ENCODE measurements at places on chromosomes 11 and 22.

GRCh38 chr22:28444659-28445058 is 235.0 kb downstream of the TTC28 start:
- peak; percentile 23 for DNase-seq

DNA sequence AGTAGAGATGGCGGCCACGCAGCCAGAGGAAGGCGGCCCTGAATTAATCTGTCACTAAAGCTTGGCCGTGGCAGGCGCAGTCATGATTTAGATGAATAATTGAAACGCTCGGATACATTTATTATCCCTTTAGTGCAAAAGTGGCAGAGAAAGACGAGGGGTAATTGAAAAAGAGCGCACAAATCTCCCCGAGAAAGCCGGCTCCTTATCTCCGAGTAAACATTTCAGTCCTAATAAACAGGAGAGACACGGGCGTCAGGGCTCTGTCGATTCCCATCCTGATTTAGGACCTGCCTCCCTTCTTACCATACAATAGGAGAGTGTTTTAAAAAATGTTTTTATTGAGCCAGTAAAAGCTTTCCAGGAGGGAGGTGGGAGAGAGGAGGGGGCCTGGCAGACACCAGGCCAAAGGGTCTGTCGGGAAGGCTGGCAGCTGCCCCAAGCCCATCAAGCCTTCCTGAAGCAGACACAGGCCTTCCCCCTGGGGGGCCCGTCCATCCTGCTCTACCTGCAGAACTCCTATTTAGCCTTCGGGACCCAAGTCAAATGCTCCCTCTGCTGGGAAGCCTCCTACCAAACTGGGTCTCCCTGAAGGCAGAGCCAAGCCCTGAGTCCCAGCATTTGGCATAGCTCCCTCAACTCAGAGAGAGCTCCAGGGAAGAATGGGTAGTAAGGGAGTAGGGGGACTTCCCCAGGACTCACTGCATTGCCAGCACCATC is 22.8 kb downstream of the OTUB1 start:
- DNase-seq: no peak

GRCh38 chr22:37000676-37001534 is 18.3 kb downstream of the TST start:
- no peak for DNase-seq

GRCh38 chr11:86220653-86221052 is 23.9 kb upstream of the EED start:
- DNase-seq: no peak

GRCh38 chr11:81222491-81222890 is 1511.2 kb downstream of the FAM181B start:
- no peak for DNase-seq

DNA sequence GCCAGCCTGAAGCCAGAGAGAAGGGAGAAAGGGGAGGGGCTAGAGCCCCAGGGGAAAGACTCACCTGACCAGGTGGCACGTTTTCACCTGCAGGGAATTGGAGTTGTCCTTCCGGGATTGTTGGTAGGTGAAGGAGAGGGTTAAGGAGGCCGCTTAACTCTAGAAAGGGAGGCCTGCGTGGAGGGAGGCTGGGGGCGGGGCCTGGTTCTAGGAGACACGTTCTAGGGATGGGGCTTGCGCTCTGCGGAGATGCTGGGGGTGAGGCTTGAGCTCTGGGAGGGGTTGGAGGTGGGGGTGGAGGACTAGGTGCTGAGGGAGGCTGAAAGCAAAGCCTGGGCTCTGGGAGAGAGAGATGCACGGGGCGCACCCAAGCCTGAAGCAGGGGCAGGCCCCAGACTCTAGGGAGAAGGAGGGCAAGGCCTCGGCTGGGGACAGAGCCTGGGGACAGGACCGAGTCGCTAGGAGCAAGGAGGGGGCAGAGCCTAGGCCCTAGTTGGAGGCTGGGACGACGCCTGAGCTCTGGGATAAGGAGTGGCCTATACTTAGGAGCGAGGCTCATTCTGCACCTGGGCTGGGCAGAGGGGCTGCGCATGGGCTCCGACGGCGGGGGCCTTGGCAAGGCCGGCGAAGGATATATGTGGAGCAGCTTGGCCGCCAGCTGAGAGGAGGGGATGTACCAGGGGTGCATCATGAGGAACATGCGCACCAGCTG is 2.4 kb downstream of the RASGRP2 start:
- DNase-seq: no peak

- DNase-seq: no peak
Measured at GRCh38 chr11:65680192-65680743, 17.6 kb upstream of the RELA start.

DNA sequence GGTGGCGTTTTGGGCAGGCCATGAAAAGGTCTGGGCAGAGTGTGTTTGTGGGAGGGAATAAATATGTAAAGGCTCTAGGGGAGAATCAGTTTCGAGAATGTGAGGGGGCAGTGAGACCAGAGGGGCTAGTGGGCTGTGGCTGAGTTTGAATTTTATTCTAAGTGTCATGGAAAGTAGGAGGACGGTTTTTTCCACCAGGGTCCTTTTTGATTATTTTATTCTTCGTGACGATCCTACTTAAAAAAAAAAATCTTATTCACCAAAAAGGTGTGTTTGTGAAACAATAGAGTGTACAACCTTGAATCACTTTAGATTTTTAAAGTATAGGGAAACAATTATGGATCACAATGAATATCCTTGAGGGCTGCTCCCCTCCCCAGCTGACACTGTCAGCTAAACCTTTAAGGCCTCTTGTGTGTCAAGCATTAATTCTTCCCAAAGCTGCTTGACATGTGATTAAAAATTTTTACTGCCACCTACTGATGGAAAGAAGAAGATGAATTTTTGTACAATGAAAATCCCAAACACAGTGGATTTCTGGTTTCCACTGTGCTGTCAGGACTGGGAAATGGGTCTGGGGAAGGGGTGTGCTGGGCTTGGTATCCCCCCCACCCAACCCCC is 107.5 kb upstream of the OR4B1 start:
- peak; percentile 64 for DNase-seq

DNA sequence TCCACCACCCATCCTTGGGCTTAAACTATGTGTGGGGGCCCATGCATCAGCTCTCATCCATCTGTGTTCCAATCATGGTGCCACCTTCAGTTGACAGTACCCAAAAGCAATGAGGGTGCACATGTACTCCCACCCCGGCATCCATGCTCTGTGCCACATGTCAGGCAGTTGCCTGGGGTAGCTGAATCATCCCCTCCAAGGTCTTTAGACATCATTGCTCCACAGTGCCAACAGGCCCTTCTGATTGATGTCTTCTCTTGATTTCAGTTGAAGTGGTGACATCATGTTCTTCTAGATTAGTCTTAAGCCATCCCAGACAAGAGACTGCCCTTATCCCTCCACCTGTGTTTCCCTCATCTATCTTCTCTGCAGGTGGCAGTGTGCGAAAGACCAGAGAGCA is 42.5 kb downstream of the TMPRSS5 start:
- no peak for DNase-seq

DNA sequence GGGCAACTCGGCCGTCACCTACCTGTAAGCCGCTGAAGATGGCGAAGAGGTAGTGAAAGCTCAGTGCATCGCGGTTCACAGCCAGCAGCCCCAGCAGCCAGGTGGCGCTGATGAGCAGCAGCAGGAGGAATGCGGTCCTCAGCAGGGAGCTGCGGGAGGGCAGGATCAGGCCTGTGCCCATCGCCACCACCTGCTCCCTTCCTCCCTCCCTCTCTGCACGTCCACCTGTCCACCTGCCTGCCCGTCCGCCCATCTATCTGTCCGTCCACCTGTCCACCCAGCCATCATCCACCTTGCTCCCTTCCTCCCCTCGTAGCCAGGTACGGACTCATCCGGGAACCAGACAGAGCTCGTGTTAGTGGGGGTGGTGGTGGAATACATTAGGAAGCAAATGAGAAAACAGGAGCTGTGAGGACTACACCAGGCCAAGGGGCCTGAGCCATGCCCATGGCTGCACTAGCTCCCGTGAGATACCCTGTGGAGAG is 32.2 kb downstream of the TRMU start:
- peak; percentile 12 for DNase-seq

DNA sequence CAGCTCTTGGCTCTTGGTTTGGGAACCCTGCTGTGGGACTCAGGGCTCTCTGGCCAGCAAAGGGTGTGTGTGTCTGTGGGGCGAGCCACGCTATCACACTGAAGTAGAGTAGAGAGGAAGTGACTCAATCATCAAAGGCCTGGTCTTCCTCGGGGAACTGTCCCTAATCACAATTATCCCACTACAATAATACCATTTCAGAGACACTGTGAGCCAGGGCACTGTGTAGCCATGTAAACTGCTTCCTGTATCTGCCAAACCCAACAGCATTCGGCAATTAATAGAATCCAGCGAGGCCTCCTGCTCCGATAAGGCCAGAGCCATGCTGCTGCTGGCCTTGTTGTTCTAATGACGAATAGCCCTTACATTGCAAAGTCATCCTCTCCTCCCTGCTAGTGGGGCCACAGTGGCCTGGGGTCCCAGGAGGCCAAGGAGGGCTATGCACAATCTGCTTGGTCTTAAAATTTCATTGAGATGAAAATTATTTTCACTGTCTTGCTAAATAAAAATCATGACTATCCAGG is 49.8 kb upstream of the LMO2 start:
- DNase-seq: peak; percentile 21

- no peak for DNase-seq
Measured at GRCh38 chr11:75380716-75381420, 18.4 kb upstream of the RPS3 start.

DNA sequence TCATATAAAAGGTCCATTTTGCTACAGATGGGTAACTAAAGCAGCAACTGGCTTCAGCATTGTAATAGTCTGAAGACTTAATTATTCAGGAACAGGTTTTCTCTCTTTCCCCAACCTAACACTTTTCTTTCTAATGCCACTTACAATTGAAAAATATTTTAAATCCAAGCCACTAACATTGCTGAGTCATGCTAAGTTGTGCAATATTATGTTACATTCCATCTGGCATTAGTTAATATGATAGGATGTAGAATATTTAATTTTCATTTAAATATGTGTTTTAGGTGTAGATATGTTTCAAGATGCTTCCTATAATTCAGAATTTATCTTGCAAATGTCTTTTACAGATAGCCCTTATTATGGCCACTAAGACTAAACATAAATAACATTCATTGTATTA is 98.6 kb downstream of the KIF18A start:
- DNase-seq: peak; percentile 83

GRCh38 chr22:36875741-36876140 is 14.9 kb downstream of the NCF4 start:
- no peak for DNase-seq

DNA sequence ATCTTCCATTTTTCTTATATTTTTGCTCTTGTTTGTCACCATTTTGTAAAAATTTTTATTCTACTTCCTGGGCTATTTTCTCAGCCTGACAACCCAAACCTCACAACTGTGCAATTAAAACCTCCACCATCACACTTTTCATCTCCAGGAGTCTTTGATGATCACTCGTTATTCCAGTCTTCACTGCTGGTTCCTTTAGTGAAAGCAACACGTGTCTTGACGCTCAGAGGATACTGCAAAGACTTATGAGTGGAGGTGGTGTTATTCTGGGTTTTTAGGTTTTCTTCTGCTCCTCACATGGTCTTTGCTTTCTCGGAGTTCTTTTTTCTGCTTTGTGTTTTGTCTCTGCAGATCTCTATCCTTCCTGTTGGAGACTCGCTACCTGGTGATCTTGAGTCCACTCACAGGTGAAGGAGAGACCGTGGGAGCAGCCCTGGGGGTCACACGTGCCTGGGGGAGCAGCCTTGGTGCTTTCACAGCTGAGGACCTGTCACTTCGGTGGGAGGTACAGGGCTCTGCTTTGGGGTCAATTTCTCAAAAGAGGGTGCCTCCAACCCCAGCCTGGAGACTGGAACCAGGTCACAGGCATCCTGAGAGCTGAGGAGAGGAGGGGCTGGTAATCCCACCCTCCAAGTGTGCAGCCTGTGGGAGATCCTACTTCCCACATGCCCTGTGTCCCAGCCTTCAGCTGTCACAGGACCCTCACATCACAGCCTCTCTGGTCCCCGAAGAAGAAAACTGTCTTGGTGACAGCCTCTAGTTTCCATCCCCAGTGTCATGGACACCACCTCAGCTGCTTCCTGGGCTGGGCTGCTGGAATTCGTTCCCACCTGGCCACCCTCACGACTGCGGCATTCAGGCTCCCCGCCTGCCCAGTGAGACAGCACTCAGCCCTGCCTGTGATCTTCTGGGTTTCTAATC is 11.0 kb downstream of the SULT4A1 start:
- no peak for DNase-seq

DNA sequence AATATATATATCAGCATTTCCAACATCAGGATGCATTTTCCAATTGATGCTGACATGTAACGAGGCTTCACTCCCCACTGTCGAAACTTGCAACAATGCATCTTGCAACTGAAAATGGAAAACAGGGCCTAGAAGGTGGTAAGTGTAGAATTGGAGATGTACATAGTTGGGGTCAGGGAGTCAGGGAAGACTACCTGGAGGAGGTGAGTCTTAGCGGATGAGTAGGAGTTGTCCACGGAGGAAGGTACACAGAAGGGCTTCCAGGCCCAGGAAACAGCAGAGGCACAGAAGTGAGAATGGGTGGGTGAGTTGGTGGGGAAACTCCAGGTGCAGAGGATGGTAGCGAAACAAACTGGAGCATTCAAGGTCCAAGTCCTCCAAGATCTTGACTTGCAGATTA is 2.0 kb upstream of the GRK2 start:
- no peak for DNase-seq

DNA sequence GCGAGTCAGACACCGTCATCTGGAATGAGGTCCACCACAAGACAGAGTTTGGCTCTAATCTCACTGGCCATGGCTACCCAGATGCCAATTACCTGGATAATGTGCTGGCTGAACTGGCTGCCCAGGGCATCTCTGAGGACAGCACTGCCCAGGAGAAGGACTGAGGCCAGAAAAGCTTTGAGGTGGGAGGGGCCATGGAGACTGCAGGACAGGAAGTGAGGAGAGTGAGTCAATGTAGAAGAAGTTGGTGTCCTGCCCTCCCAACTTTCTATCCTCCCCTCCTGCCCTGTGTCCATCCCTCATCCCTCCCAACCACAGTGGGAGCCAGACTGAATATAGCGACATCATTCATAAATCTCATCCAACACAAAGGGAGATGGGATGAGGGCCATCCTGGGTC is 8.0 kb downstream of the MPEG1 start:
- no peak for DNase-seq

DNA sequence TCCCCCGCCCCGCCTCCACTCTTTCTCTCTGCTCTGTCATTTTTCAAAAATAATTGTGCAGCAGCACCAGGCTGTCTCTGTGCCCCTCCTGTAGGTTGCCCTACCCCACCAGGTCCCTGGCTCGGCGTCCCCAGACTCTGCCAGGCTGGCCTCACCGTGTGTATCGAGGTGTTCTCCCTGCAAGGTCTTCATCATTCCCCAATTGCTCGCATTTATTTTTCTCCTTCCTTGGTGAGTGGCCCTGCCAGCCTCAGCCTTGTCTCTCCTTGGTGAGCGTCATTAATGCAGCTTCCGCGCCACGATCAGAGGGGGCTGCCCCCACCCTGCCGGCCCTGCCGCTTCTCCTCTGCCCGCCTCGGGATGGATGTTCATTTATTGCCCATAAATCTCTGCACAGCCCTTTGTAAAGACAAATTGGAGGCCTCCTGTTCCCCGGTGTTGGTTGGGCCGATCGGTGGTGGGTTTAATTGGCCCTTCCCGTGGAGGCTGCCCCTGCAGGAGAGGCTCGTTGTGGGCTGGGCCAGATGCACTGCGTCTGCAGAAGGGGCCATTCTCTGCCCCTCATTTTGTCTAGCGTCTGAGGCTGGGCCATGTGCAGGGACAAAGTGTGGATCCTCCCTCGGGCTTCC is 33.2 kb downstream of the RTN4R start:
- no peak for DNase-seq
